Activated B cell treated with CpG ODN at 0.5 μM for 24 hours (primary cell): ENCODE measurements at places on chromosomes 5 and 9.

DNA sequence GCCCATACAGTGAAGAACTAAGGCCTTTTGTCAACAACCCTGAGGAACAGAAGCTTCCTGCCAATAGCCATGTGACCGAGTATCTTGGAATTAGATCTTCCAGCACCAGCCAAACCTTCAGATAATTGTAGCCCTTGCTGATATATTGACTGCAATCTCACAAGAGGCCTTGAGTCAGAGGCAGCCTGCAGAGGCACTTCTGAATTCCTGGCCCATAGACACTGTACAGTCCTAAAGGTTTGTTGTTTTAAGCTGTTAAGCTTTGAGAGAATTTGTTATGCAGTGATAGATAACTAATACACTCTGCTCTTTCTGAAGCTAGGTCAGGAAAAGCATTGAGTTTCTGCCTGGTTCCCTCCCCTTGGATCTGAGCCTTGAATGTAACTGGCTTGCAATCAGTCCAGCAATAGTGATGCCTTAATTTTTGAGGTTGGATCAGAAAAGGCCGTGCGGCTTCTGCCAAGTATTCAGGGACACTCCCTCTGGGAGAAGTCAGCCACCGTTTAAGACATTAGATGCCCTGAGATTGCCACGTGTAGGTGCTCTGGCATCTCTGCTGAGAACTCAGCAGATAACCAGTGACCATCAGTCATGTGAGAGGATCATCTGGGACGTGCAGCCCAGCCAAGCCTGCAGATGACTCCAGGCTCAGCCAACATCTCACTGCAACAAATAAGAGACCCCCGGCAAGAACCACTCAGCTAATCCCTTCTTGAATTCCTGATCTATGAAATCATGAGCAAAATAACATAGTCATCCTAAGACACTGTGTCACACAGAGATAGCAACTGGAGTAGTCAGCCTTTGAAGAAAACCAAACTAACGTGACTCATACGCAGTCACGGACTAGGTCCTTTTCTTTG lies 126.8 kb upstream of the STC2 start:
- no peak for DNase-seq

DNA sequence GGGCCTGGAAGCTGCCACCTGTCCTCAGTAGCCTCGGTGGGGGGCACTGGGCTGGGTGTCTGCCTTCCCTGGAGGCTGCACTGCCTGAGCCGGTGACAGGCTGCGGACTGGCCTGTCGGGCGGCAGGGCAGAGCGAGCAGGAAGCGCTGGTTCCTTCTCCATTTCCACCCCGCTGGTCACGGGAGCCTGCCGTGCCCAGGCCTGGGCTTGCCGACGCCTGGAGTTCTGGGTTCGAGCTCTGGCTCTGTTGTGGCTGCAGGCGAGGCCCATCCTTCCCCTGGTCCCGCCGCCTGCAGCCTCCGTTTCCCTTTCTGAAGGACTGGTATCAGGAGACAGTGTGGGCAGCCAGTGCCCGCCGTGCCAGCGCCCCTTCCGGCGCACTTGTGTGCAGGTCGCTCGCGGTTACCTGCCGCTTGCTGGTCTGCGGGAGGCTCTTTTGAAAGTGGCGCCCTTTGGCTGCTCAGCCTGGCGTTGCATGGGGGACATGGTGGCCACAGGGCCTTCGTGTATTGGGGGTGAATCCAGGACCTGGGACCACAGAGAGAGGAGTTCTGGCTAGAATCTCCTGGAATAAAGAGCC lies 34.0 kb downstream of the RXRA start:
- DNase-seq = no peak

DNA sequence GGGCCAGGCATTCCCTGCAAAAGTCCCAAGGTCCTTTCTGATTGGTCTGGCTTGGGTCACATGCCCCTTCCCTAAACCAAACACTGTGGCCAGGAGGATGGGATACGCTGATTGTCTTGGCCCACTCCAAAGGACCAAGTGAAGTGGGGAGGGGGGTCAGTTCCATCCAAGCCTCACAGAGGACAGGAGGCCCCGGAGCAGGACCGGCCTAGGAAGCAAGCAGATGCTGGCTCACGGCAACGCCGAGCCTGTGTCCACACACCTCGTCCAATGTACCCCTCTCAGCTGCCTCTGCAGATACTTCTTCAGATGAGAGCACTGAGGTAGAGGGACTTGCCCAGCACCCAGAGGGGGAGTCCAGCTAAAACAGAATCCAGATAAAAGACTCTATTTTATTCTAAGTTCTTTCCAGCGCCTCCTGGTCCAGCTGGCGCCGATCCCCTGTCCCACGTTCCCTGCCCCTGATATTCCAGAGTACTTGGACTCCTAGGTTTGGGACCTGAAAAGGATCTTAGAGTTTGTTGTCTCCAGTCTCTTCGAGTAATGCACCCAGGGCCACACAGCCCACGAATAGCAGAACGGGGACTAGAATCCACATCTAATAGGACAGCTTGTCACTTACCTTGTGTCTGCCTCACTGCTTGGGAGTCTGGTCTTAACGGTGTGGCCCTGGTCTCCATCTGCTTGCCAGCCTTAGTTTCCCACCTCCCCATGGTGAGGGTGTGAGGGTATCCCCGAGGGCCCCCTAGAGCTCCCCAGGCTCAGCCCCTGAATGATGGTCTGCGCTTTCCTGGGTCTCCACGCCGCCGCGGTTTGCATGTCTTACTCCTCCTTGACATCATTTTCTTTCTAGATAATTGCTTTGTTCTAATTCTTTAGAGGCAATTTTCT lies 72.4 kb upstream of the UNC5A start:
- peak; percentile 10 for DNase-seq

DNA sequence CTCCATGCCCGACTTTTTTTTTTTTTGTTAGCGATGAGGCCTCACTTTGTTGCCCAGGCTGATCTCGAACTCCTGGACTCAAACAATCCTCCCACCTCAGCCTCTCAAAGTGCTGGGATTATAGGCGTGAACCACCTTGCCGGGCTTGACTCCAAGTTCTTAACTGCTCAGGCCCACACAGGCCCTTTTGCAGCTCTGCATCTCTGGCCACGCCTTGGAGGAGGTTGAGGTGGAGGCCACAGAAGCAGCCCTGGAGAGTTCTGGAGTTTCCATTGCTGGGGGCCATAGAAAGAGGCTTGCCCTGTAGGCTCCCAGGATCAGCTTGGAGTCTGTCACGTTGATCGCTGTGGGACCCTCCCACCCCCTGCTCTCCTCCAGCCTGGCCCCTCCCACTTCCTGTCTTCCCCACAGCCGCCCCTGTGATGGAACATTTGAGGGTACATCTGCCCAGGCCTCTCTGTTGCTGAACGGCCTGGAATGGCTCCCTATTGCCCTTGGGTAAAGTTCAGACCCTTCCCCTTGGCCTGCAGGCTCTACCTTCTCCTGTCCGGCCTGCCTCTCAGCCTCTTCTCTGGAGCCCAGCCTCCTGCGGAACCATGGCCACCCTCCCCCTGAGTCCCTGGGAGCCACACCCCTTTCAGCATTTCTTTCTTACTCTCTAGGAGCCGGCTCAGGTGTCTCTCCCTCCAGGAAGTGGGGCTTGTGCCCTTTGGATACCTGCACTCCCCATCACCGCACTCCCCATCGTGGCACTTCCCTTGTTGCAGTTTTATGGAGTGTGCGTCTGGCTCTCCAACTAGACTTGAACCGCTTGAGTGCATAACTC lies 30.4 kb upstream of the IER5L start:
- DNase-seq = no peak

DNA sequence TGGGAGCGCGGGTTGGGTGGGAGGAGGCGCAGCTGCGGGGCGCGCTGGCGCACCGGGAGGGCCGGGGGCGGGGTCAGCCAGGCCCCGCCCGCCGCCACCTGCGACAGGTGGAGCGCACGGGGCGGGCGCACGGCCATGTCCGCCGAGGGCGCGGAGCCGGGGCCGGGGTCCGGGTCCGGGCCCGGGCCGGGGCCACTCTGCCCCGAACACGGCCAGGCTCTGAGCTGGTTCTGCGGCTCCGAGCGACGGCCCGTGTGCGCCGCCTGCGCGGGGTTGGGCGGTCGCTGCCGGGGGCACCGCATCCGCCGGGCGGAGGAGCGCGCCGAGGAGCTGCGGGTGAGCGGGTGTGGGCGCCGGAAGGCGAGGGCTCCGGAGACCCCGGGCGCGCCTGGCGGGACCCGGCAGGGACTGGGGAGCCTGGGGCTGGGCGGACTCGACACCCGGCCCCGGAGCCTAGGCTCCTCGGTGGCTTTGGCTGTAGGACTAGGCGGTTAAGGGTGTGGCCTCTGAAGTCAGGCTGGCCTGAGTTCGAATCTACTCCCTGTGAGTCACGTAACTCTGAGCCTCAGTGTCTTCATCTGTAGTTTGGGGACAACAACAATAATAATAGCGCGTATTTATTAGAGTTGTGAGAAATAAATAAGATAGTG lies at the start of gene BSPRY:
TSS of gene BSPRY (plus strand) at position 97 of the 650 bp plus-strand sequence. CDS start at position 136, 39 bp downstream.
- peak; percentile 39 for DNase-seq

GRCh38 chr9:115126404-115126803 lies 8.4 kb upstream of the TNC start:
- no peak for DNase-seq

GRCh38 chr5:126961702-126962101 lies 68.7 kb downstream of the MARCHF3 start:
- no peak for DNase-seq

DNA sequence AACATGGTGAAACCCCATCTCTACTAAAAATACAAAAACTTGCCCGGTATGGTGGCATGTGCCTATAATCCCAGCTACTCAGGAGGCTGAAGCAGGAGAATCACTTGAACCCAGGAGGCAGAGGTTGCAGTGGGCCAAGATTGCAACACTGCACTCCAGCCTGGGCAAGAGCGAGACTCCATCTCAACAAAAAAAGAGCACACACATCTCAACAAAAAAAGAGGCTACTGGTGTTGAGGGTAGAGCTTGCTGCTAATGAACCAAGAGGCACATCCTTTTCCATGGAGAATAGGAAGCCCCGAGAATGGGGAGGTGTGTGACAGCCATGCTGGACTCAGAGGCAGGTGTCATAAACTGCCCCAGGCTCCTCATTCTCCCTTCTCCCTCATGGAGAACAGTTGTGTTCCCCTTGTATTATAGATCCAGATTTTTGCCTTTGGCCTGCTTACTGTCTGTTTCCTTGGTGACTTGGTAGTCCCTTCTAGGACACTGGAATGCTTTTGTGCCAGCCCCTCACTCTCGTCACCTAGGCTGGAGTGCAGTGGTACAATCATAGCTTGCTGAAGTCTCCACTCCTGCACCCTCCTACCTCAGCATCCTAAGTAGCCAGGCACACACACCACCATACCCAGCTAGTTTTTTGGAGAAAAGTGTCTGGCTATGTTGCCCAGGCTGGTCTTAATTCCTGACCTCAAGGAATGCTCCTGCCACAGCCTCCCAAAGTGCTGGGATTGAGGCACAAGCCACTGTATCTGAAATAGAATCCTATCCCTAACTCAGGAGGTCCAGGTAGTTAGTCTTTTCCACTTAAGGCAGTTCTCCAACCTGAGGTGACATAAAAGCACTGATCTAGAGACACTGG lies 5.1 kb downstream of the RPL12 start:
- DNase-seq = no peak

DNA sequence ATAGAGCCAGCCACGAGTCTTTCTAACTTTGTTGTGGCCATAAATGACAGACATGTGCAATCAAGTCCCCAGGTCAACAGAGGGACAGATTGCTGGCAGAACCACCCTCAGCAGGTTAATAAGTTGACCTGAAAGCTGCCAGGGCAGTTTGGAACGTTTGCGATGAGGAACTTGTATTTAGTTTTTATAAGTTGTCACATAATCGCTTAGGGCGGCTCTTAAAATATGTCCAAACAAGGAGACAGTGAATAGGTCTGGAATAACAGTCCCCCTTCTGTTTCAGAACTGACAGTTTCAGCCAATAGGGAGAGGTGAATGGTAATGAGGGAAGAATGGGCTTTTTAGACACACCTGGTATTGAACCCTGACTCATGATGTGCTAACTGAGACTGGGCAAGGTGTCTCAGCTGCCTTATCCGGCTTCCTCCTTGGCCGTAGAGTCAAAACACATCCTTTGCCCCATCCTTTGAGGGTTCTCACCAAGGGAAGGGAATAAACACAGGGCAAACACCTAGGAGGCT lies 33.6 kb upstream of the GABRP start:
- DNase-seq = no peak

GRCh38 chr5:73183481-73183891 lies 10.5 kb downstream of the TMEM174 start:
- DNase-seq = no peak

- no peak for DNase-seq
Measured at GRCh38 chr5:172577267-172577909, 63.7 kb upstream of the NEURL1B start.

DNA sequence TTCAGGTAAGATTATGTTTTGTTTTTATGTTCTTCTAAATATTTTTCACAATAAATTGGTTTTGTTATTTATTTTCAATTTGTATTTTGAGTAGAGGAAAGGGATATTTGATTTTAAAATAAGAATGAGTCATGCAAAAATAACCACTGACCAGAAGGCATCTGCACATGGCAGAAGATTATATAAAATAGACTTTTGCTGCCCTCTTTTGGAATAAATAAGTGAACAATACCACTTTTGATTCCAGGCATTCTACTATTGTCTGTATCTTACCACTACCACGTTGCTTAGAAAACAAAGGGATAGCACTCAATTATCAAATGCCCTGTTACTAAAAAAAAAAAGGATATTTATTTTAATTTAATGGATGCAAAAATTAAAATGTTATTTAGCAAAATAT lies 227.3 kb upstream of the ITGA1 start:
- DNase-seq = no peak

DNA sequence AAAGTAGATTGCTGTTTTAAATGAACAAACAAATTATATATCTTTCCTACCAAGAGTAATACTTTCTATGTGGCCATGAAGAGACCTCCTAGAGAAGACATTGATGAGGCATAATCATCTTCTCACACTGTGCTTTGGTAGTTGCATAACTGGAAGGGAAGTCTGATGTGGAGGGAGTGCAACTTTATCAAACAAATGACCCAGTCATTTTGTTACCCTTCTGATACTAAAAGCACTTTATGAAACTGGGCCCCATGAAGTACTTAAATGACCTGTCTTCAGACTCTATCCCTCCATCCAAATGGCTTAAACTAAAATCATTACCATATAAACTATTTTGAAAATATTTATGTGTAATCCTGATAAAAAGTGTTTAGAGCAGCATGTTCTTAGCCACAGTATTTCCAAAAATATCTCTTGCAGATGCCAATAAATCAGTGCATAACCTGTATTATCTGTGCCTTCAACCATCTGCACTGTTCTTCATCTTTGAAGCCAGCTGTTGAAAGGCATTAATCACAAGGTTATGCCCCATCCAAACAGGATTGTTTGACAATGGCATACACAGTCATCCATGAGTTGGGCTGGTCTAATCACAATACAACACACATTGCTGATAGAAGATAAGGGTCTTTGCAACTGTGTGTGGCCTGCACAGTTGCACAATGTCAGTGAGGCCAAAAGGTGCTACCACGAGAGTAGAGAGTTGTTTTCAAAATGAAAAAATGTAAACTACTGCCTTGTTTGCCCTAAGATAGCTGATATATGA lies 31.9 kb upstream of the MIER3 start:
- DNase-seq = no peak

GRCh38 chr9:126874546-126875314 lies 14.3 kb downstream of the ZBTB34 start:
- no peak for DNase-seq
